NCI-H2107 (cell line): ENCODE measurements at places on chromosomes 4 and X.

GRCh38 chrX:148815218-148815961 lies 315.0 kb downstream of the AFF2 start:
- no peak for DNase-seq

GRCh38 chrX:68868316-68868715 lies 39.5 kb downstream of the EFNB1 start:
- no peak for DNase-seq

DNA sequence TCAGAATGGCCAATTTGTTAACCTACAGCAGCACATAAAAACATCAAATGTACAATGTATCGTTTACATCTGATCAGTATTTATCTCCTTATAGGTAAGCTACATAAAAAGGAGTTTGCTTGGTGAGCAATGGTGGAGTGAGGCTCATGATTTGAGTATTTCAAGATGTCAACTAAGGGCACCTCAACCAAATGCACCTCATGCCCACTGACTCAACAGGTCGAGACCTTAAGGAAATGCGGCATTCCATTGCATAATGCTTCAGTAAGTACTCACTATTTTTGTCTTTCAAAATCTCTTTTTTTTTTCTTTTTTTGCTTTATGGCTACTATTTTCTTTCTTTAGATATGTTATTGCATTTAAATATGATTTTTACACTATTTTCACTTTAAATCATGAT lies 181.0 kb upstream of the TLL1 start:
- no peak for DNase-seq

GRCh38 chrX:12811658-12812057 lies 20.4 kb downstream of the PRPS2 start:
- DNase-seq = no peak

GRCh38 chrX:110920991-110921390 lies 125.4 kb upstream of the CHRDL1 start:
- DNase-seq = no peak

GRCh38 chr4:149702414-149703293 lies 113.0 kb downstream of the IQCM start:
- DNase-seq = no peak

GRCh38 chr4:15738877-15739276 lies 36.0 kb downstream of the BST1 start:
- no peak for DNase-seq

DNA sequence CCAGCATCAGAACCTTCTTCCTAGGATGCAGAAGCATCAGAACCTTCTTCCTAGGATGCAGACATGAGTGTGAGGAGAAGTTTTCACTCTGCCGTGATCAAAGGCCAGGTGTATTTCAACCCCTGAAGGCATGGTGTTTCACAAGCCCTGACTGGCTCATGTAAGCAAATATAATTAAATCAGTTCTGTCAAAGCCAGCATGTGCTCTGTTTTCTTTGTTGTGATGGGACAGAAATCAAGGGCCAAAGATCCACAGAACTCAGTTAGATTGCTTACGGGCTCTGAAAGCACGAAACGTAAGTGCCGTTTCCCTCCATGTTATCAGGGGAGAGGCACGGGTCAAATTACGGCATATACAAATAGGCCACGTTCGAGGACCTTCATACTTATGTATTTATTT lies 32.0 kb upstream of the CLDN24 start:
- no peak for DNase-seq

- no peak for DNase-seq
Measured at GRCh38 chrX:132040066-132040465, 17.0 kb downstream of the STK26 start.

- no peak for DNase-seq
Measured at GRCh38 chrX:68703369-68703768, 55.9 kb downstream of the STARD8 start.

- DNase-seq = no peak
Measured at GRCh38 chr4:35423104-35423503, 821.2 kb downstream of the ARAP2 start.

DNA sequence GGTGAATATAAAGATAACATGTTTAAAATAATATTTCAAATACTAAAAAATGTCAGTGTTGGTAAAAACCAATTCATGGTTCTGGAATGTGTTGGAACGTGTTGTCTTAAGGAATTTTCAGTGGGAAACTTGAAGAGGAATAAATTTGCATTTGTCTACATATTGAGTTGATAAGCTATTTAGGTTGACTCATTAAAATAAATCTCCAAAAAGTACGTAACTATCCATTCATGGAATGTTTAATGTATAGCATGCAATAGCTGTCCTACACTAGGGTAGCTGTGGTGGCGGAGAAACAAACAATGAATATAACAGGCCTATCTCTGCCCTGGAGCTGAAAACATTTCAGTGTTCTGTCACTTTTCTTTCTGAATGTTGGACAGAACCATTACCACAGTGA lies 20.3 kb downstream of the SHISA3 start:
- DNase-seq = no peak

DNA sequence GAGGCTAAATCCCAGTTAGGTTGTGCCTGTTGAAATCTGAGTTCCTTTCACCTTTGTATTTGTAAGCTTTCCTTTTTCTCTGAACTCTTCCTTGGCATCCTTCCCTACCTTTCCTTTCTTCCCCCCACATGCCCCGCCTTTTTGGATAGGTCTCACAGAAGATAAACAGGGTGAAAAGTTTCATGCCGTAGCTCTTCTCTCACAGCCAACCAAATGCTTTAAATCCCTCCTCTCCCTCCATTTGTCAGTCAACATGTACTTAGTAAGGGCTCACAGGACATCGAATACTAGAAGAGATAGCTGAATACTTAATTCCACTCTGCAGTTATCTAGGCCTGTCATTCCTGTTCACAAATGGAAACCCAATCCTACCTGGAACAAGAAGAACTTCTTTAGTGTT lies 107.1 kb upstream of the BMPR1B start:
- DNase-seq = no peak

DNA sequence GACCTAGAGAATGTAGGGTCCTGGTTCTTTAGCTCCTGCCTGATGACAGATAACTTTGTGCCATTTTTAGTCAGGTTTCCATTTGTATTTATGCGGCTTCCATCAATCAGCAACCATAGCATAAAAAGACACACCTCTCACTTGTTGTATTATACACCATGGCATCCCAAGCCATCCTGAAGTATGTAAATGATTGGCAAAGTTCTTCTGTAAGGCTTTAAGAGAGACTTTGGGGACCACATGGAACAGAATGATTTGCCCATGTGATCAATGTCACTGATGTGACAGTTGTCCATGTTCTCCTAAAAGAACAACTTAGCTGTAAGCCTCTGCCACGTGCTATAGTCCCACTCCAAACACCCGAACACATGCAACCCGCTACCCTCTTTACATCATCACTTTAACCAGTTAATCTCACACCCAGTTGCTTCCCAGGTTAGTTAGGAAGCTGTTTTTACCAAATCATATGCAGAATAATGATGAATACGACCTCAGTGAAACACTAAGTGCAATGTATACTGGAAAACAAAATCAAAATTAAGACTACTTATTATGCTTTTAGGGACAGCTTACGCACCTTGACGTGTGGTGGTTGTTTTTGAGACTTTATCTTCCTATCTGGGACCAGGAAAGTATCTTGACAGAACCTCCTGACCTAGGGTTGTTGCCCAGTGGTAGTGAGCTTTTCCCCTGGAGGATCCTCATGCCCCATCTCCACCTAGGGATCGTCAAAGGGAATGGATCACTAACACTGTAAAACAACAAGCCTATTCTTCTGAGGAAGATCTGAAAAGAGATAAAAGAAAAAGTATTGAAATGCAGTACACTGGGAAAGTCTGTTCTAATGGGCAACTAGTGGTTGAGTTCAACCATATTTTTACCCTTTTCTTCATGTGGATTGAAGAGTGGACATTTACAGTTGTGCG lies 267.8 kb downstream of the CHIC1 start:
- DNase-seq = no peak

DNA sequence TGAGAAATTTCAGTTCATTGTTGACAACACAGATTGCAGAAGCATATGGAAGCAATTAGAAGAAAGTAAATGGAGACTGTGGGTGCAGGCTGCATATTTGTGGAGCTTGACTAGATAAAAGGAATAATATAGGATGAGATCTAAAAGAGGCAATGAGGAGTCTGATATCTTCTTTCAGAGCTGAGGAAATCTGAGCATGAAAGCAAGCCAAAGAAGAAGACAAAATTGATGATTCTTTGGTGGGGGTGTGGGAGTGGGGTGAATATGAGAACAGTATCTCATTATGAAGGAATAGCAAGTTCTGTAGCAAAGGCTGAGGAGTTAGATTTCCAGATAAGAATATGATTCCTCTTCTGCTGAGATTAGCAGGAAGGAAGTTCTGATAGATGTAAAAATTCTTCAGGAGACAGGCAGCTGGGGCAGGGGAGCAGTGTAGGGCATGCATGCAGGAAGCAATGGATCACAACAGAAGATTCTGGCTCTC lies 6.1 kb upstream of the PDHA2 start:
- DNase-seq = no peak

DNA sequence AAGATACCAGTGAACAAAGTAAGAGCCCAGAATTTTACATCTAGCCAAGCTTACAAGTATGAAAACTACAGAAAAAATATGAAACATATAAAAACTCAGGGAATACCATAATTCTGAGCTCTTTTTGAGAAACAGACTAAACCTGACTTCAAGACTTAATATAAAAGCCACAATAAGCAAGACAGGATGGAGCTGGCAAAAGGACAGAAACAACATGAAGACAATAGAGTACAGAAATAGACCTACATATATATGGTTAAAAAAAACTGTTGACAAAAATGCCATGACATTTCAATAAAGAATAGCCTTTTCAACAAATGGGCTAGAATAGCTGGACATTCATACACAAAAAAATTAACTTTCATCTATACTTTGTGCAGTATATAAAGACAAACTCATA lies 49.4 kb downstream of the UBA6 start:
- no peak for DNase-seq

DNA sequence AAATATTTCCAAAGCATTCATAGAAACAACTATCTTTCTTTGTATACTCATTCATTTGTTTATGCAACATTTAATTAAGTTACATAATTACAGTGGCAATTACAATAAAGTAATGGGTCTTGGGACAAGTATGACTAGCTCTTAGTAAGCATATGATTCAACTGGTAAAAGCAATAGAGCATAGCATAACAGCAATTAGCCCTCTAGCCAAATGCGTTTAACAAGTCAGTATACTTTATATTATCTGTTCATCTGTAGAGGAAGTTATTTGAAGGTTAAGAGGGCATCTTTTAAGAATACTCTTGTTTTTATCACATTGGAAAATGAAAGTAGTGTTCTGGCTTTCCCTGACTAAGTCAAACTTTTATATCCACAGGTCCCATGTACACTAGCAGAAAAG lies 198.1 kb upstream of the UGT8 start:
- no peak for DNase-seq

GRCh38 chr4:7004331-7004730 lies 38.8 kb upstream of the TADA2B start:
- no peak for DNase-seq

- no peak for DNase-seq
Measured at GRCh38 chr4:54209617-54210016, 19.5 kb upstream of the PDGFRA start.

DNA sequence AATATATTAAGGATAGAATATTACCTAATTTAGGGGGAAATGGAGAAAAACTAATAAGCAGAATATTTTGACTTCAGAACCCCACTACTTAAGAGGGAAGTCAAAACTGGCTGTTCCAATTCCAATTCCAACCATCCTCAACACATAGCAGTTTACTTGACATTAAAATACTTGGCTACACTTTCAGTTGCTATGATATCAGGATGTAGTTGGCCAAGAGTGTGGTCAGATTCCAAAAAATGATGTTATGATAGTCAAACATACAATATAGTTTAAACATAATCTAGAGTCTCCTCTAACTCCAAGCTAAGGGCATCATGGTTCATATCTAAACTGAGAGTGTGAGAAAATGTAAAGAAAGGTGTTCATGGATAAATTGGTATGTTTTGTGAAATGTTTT lies 16.5 kb upstream of the SMIM14 start:
- DNase-seq = no peak

DNA sequence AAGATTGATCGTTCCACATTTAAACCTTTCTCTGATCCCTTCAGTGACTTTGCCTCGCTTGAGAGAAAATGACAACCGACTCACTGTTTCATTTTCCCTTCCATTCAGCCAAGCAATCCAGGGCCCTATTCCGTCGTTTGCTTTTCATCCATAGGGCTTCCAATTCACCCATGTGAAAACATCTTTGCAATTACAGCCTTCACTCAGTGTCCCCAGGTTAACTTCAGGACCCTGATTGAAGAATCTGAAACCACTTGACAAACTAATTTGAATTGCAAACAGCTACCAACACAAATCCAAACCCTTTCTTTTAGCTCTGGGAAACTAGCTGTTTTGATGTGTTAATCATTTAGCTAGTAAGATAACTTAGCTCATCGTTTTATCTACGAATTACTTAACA lies 120.2 kb upstream of the FAM9C start:
- DNase-seq = no peak

GRCh38 chrX:97096385-97096784 lies 212.7 kb downstream of the RPA4 start:
- DNase-seq = no peak

GRCh38 chr4:133524369-133524768 lies 375.3 kb downstream of the PCDH10 start:
- no peak for DNase-seq

DNA sequence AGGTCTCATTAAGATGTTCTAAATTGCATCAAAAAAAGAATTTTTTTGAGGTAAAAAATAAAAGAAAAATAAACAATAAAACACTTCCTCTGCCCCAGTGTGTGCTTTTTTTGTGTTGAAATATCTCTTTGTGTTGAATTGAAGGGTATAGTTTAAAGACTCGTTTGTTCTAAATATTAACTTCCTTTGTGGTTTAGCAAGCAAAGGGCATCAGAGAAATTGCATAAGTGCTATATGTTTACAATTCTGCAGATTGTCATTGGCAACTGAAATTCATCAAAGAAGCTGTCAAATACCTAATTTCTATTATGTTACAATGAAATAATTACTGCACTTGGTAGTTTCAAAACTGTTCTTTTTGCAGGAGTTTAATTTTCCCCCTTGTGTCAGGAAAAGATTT lies 260.5 kb downstream of the DKK2 start:
- DNase-seq = no peak

GRCh38 chr4:161448550-161449180 lies 715.1 kb downstream of the FSTL5 start:
- DNase-seq = no peak

DNA sequence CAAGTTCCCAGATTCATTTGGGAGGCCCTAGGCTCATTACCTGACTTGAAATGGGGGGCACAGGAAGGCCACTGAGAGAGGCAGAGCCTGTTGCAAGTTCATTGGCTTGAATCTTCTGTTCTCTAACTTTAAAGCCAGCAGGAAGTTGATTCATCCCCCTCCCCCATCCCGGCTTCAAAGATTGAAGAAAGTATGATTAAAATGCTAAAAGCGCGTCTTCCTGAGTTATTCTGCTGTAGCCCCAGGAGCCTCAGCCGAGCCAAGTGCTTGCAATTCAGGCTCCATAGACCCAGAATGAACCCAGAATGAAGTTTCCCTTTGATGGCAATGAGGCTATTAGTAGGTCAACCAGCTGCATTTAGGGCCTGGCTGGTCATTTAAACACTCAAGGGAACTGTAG lies 14.7 kb downstream of the CHST7 start:
- no peak for DNase-seq

GRCh38 chr4:10115271-10115796 lies 1.3 kb downstream of the WDR1 start:
- no peak for DNase-seq
